ENCODE measurements at places on chromosomes 7 and 10.
A peak's percentile ranks its signal among the peaks of the same experiment; 100 is the strongest.

GRCh38 chr7:27868131-27868550, 128.2 kb downstream of the TAX1BP1 start:
- no peak for DNase-seq

GRCh38 chr10:118153287-118153686, 106.5 kb upstream of the RAB11FIP2 start:
- no peak for DNase-seq

DNA sequence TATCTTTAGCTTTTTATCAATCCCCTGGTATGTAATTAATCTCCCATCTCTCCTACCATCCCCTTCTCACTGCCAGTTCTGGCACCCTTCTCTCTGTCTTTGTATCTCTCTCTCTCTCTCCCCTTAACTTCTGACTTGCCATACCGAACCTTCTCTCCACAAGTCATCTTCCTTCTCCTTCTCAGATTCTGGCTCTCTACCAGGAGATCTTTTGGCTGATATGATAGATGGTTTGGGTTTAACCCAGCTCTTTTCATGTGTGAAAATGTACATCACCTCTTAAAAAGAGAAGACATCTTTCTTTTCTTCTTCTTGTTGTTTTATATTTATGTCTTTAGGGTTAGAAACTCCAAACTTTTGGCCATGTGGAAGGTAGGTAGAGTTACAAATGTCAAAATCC, 196.7 kb downstream of the HGF start:
- no peak for DNase-seq

DNA sequence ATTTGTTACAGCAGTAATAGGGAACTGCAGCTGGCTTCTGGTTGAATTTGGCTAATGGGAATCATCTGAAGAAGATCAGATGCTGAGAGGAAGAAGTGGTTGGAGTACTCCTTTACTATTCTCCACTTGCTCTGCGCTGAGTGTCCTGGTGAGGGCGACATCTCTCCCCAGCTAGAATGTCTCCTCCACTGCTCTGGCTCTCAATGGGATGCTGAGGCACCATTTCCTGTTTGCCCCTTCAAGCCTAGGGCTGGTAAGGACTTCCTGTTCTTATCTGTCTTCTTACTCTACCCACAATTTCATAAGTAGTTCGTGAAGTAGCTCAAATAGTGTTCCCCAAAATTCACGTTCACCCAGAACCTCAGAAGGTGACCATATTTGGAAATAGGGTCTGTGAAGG, 43.2 kb upstream of the TES start:
- no peak for DNase-seq

GRCh38 chr10:125147971-125148439, 12.4 kb downstream of the CTBP2 start:
- no peak for DNase-seq

GRCh38 chr7:87567052-87567451, 33.6 kb downstream of the ABCB1 start:
- no peak for DNase-seq

GRCh38 chr10:74049955-74050354, 52.0 kb downstream of the VCL start:
- no peak for DNase-seq

DNA sequence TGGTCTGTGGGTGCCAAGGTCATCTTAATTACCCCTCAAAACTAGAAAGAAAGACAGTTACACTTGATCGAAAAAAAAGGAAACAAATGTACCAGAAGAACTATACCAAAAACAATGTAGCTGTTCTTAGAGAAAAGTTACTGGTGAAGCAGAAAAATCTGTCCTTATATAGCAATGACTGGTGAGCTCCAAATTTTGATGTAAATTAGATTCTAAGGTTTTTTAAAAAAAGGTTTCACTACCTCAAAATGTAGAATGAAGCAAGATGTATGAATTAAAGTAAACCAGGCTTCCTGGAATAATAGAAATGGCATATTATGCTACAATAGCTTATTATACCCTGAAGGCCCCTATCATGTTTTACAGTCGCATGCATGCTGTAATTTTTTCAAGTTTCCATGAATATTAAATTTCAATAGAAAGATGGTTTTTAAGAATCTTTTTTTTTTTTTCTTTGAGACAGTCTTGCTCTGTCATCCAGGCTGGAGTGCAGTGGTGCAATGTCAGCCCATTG, 28.4 kb upstream of the FKBP9 start:
- no peak for DNase-seq

DNA sequence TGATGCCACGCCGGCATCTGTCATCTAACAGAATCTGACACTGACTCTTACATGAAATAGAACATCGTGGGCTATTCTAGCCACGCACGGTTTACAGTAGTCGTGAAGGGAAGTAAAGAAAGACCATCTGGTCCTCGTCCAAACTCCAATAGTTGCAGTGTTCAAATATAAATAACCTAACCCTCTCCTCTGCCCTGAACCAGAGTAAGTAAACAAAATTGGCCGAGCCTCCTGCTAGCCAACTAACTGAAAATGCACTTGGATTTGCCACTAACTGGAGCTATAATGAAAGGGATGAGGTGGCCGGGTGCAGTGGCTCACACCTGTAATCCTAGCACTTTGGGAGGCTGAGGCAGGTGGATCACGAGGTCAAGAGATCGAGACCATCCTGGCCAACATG, 29.5 kb upstream of the ZC3HAV1L start:
- no peak for DNase-seq

DNA sequence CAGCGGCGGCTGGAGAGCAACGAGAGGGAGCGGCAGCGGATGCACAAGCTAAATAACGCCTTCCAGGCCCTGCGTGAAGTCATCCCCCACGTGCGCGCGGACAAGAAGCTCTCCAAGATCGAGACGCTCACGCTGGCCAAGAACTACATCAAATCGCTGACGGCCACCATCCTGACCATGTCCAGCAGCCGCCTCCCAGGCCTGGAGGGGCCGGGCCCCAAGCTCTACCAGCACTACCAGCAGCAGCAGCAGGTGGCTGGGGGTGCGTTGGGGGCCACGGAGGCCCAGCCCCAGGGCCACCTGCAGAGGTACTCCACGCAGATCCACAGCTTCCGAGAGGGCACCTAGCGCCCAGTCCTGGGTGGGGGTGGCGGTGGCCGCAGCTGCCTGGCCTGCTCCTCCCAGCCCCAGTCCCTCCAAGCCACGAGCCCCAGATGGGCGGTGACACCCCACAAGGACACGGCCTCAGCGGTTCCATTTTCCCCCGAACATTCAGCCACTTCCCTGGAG, 1.3 kb downstream of the BHLHA15 start:
- DNase-seq, result no peak

DNA sequence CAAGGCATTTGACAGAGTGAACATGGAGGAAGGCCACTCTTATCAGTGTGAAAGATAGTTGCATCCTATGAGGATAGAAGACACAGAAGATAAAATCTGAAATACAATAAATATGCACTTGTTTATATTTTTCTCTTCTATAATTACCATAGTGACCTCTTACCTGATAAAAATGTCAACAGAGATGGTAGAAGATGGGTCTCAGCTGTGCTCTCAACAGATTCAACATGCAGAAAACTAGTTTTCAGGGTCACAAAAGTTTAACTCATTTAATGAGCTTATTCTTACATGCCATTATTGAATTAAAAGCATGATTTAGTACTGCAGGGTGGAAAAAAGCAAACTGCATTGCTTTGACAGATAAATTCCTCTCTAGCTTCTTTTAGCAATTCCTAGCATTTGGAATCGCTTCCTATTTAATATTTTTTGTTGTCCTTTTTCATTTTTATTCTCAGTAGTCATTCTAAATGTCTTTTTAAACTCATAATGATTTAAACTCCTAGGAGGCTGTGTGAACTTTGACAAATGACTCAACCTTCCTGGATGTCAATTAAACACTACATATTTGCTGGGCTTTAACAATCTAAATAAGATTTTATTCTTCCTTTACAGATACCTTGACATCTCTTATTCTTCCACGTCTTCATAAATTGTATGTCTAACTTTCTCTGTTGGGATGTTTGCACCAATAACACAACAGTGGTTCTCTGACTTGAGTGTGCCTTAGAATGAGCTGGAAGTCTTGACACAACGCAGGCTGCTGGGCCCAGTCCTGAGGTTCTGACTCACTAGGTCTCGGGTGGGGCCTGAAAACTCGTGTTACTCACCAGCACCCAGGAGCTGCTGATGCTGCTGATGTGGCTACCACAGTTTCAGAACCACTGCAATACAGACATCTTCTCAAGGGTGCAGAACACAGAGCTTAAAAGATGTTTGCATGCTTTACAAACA, 565.5 kb upstream of the IGFBP3 start:
- DNase-seq, result no peak

DNA sequence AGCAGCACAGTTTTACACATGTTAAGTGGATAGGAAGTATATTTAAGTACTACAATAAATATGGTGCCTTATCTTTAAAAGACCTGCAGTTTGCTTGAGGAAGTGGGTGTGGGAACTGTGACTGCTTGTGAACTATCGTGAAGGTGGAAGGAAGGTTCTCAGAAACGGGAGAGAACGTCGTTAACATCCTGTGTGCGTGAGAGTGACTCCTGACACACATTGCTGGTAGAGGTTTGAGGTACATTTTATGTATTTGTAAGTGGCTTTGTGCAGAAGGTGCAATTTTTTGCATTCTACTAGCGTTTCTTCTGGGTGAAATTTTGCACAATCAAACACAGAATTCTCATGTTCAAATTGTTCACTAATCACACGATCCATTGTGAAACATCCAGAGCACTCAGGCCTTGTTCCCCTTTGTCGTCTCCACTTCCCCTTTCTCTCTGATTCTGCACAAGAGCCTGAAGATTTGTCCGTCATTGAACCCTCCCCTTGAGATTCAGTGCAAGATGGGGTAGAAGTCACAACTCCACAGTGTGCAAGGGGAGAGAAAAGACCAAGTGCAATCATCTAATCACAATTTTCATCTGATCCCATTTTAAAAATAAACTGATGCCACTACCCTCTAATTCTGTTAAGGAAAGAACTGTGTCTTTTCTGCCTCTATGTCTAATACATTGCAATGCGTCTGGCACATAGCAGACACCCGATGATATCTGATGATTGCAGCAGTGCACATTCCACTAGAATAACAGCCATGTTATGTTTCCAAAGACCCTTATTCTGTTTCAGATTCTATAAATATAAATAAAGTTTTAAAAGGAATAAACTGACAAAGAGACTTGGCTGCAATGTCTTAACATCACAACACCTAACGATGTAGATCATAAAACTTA, 279.9 kb downstream of the NEBL start:
- no peak for DNase-seq

- DNase-seq, result no peak
Observed at GRCh38 chr7:130278860-130279259, 12.2 kb downstream of the CPA2 start.

GRCh38 chr10:11448190-11448544, 163.3 kb downstream of the USP6NL start:
- DNase-seq, result peak; percentile 36

DNA sequence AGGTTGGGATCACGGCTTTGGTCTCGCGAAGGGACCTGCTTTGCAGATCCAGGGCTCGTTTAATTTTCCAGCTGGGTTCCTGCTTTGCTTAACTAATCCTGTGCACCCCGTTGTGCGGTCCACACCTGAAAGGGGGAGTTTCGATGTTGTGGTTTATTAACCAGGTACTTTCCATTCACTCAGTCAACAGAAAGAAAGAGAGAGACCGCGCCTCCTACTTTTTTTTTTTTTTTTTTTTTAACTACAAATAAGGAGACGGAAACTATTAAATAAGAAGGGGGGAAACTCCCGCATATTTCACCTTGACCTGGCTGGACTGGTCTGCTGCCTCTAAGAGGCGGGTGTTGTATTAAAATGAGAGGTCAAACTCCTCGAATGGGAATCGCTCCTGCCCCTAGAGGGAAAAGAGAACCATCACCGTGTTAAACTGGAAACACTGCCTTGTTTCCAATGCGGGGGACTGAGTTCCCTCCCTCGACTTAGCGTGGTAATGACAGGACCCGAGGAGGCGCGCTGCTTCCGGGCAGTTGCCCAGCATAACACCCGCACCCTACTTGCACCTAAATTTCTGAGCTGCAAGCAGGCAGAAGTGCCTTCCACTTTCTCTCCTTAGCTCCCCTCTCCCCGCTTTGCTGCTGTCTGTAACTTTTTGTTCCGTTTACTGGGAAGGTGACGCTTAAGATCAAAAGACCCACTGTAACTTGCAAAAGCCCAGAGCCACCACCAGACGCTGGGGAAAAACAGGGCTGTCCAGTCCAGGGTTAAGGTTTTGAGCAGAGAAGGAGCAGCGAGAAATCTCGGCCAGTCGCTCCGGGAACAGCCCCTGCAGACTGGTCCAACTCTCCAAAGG, 1.1 kb upstream of the ITGB8 start:
- DNase-seq, result peak; percentile 70

GRCh38 chr10:71176661-71177060, 35.7 kb upstream of the UNC5B start:
- no peak for DNase-seq

DNA sequence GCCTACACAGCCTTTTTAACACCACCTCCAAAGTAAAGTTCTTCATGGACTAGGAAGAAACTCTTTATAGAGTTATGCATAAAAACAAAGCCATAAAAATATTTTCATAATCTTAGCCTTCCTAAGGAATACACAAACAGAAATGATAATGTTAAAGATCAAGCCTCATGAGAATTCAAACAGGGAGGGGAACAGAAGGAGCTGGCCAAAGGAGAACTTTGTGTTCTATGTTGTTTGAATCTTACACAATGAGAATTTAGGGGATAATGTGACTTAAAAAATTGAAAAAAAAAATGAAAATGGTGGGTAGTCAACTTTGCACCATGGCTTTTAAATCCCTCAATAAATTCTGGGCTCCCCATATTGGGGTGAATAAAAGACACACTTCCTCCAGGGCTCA, 9.1 kb upstream of the PILRB start:
- DNase-seq, result no peak

GRCh38 chr10:24901686-24902399, 50.6 kb downstream of the PRTFDC1 start:
- DNase-seq, result no peak

DNA sequence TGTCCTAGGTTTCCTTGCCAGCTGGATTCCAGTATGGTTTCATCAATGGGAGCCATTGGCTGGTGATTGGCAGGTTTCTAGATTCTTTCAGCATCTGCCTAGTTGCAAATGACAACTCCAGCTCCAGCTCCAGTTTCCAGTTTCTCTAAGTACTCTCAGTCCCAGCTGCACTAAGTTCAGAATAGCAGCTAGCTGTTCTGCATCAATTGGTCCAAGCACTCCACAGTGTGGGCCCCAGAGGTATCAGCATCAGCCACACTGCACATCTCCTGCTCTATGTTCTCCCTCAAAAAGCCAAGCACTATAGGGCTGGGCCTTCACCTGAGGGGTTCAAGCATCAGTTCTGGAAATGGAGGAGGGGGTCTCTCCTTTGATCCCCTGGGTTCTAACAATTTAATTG, 143.4 kb downstream of the VPS50 start:
- no peak for DNase-seq

GRCh38 chr10:7928536-7928935, 110.2 kb downstream of the TAF3 start:
- DNase-seq, result no peak

GRCh38 chr10:124092250-124092859, 1.0 kb downstream of the CHST15 start:
- peak; percentile 76 for DNase-seq

- DNase-seq, result no peak
Observed at GRCh38 chr7:141264511-141264910, 190.6 kb downstream of the TMEM178B start.

Measured in type B pancreatic cell (in vitro differentiated cells).